NCI-H524 (cell line): ENCODE measurements at places on chromosomes 4 and X.

GRCh38 chr4:70496231-70496630 lies 22.1 kb upstream of the AMTN start:
- DNase-seq, result no peak

GRCh38 chrX:150473371-150473770 lies 95.0 kb upstream of the MTM1 start:
- no peak for DNase-seq

- no peak for DNase-seq
Measured at GRCh38 chrX:1099146-1099770, 113.2 kb downstream of the CRLF2 start.

DNA sequence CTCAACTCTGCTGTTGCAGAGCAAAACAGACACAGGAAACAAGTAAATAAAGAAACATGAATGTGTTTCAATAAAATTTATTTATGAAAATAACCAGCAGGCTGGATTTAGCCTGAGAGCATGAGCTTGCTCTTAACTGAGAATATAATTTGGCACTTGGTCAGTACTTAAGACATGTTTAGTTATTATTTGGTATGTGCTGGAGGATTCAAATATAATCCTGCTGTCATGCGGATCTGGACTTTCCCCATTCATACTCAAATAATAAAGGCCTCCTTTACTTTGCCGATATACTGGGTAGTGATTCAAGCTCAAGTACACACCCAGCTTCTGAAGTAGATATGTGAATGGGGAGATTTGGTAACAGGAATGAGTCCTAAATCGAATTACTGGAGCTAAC lies 465.5 kb upstream of the HS3ST1 start:
- no peak for DNase-seq

DNA sequence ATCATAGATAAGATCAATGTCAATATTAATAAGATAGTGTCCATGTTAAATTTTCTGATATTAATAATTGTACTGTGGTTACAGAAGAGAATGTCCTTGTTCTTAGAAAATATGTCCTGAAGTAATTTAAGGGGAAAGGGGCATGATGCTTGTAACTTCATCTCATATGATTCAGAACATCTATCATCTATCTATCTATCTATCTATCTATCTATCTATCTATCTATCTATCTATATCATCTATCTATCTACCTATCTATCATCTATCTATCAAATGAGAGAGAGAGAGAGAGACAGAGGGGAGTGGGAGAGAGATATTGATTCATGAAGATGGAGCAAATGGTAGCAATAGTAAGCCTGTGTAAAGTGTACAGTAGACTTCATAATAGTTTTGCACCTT lies 124.8 kb upstream of the FAT1 start:
- DNase-seq, result no peak

DNA sequence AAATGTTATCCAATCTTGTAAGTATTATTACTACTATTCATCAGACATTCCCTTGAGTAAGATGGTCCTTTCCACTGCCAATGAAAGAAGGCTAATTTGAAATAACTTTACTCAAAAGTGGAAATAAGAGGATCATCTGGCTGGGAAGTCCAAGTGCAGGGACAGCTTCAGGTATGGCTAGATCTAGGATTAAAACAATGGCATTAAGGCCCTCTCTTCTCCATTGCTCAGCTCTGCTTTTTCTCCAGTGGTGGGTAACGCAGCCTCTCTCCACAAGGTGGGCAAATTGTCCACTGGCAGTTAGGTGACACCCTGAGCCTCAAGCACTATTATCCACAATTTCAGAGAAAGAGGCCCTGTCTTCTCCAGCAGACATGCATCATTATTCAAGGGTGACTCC lies 66.7 kb upstream of the PGM2 start:
- no peak for DNase-seq

DNA sequence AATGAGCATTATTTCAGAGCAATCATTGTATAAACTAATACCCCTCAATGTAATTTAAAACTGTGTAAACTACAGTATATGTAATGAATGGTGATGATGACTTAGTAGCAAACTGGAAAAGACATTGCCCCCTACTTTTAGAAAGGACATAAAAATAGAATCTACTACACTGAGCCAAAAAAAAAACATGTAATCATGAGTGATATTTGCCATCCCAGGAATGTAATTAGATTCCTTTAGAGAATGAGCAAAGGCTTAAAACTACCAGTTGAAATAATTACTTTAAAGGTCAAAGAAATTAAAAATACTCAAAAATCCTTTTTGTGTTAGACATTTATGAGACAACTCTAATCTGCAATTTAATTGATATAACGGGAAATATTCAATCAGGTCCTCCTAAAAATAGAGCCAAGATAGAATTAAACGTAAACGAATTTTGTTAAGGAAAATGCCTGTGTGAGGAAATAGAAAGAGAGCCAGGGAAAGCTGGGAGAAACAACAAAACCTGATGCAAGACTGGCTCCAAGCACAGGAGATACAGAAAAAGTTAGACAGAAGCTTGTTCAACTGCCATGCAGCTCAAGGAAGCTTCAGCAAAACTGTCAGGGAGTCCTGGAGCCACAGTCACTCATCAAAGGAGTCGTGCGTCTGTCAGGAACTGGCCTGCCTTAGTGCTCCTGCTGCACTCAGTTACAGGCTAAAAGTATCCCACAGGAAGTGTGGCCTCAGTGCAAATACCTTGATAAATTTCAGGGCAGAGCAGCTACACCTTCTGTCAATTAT lies 655.7 kb upstream of the INTU start:
- DNase-seq, result no peak

DNA sequence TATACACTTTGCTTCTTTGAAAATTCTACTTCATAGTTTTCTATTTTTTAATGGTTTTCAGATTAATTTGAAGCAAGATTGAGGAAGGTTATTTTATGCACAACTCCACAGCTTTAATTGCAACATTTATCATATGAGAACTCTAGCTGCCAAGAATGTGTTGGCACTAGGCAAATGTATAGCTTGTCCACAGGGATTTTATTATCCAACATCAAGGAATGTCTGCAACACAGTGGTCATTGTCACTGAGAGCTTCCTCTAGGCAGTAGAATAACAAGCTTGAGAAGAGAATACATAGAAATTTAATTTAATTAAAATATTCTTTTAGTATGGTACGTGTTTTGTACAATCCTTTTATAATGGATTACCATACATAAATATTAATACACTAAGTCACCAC lies 1600.8 kb downstream of the ARAP2 start:
- no peak for DNase-seq

GRCh38 chr4:19227701-19228100 lies 1024.0 kb upstream of the SLIT2 start:
- no peak for DNase-seq

- DNase-seq, result peak; percentile 97
Measured at GRCh38 chr4:10832806-10833628, 148.4 kb upstream of the CLNK start.

- no peak for DNase-seq
Measured at GRCh38 chr4:165085946-165086345, 26.7 kb downstream of the TMEM192 start.

GRCh38 chrX:19906293-19906692 lies 18.9 kb upstream of the SH3KBP1 start:
- no peak for DNase-seq

- no peak for DNase-seq
Measured at GRCh38 chrX:132413459-132413858, 75.4 kb downstream of the MBNL3 start.

GRCh38 chr4:161702287-161702686 lies 461.5 kb downstream of the FSTL5 start:
- DNase-seq, result no peak

DNA sequence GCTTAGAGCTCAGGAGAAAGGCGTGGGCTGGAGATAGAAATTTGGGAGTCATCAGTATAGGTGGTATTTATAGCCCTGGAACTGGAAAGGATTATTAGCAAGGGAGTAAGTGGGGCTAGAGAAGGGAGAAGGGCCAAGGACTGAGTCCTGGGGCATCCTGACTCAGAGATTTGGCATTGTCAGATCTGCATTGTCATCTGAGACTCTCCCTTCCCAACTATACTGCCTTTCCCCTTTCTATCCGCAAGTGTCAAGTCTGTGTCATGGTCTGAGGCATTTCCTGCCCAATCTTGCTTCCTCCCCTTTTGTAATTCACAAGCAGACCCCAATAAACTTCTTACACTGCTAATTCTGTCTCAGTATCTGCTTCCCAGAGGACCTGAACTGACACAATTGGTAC lies 24.4 kb upstream of the SLC25A43 start:
- no peak for DNase-seq

DNA sequence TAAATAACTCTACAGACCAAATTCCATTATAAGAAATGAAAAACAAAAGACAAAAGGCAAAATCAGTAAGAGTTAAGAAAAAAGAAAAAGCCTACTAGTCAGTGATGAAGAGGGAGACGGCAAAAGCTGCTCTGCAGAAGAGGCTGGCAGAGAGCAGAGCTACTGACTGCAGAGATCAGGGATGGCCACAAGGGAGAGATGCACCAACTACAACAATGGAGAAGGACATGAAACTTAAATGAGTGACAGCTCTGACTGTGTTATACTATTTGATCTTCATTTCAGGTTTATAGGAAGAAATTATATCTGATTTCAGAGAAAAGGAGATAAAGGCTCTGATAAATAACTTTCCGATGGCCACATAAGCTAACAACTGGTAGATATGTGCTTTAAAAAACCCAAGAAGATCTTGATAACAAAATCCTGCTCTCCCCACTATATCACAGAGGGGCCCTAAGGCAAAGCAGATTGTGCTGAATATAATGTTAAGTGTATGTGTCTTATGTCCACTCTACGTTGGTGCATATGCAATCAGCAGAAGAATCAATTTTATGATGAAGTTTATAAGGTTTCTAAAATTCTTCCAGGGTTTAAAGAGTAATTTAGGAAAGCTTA lies 58.4 kb upstream of the COX18 start:
- DNase-seq, result no peak

DNA sequence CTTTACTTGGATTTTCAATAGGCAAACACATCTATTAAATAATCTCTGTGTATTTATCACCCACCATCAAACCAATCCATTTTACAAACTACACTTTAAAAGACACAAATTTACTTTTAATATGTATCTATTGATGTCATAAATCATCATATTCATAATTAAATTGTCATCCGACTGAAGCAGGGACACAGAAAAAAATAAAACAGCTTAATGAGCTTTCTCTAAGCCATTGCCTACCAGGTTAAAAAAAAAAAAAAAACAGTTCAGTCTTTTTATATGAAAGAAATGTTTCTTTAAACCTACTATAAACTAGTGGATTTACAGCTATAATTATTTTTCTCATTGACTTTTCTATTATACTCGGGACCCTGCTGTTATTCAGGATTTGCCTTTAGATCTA lies 57.3 kb downstream of the PABPC4L start:
- no peak for DNase-seq

DNA sequence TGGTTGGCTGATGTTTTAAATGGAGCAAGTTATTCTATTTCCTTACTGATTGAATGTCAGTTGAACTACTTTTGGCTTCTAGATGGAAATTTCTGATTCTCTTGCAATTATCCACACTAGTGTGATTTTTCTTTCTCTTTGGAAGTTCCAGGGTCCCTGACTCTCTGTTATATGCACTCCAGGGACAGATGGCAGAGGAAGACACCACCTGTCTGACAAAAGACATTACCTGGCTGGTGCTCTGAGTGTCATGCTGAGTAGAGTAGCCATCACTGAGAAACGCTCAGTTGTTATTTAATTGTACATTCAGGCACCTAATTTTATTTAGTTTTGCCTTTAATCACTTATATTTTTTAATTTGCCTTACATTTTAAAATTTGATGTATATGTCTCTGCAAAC lies 105.4 kb upstream of the TLL1 start:
- DNase-seq, result peak; percentile 1

DNA sequence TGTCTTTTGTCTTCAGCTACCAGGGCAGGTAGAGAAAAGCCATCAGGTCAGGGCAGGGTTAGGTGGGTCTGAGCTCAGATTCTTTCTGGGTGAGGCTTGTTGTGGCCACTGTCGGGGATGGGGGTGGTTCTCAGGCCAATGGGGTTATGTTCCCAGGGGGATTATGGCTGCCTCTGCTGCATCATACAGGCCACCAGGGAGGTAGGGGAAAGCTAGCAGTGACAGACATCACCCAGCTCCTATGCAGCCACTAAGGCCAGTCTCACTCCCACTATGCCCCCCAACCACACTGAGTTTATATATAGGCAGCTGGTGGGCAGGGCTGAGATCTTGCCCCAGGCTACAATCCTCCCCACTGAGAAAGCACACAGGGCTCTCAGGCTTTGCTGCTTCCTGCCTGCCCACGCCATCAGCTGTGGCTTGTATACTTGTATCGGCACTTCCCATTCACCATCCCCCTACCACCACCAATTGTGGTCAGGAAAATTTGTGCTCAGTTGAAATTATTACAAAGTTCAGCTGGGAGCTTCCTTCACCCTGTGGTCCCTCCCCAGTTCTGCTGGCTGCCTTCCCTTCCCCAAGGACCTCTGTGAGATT lies 72.6 kb upstream of the PTPN13 start:
- no peak for DNase-seq

DNA sequence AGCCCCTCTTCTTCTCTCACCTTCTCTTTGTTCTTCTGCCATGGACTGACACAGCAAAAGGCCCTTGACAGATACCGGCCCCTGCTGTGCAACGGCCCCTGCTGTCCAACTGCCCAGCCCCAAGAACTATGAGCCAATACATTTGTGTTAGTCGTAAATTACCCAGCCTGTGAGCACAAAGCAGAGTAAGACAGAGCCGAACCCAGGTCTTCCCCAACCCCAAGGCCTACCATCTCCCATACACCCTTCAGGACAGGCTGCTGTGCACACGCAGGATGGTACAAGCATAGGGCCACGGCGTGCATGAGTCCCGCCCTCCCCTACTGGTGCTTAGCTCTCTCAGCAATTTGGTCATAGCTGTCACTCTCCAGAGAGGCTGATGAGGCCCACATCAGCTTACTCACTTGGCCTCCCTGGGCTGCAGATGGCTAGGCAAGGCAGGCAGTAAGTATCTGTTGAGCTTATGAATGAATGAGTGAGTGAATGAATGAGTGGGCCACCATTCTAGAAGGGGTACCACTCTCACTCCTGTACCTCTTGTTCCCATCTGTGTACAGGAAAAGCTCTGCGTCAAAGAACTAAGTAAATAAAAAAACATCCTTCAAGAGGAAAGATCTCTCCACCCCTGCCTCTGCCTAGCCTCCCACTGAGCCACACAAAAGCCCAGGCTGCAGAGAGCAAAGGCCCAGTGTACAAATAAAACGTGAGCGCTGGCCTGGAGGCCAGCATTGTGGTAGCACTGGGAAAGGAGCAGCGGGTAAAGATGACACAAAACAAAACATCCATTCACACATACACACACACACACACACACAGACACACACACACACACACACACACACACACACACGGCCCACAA lies 13.9 kb downstream of the WDR1 start:
- no peak for DNase-seq

GRCh38 chr4:184315675-184316359 lies 98.1 kb upstream of the ENPP6 start:
- no peak for DNase-seq

DNA sequence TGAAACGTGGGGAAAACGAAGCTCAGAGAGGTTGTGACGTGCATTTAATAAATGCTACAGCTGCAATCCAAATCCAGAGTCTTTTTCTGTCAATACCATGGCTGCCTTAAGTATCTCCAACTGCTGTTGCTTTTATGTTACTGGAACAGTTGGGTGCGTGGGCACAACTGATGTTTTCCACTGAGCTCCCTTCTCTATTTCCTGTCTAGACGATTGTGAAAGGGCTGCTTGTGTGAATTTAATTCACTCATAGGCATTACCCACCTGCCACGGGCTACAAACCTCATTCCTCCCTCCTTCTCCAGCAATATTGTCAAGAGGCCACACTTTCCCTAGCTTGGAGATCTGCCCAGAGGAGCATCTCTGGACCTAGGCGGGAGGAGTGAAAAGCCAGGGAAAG lies 526.0 kb downstream of the MID1IP1 start:
- DNase-seq, result no peak

GRCh38 chrX:13179100-13179499 lies 134.7 kb upstream of the FAM9C start:
- no peak for DNase-seq
